NCI-H1436 treated with DMSO at 0.1 percent for 48 hours (cell line): ENCODE measurements at places on chromosomes 2 and 18.

DNA sequence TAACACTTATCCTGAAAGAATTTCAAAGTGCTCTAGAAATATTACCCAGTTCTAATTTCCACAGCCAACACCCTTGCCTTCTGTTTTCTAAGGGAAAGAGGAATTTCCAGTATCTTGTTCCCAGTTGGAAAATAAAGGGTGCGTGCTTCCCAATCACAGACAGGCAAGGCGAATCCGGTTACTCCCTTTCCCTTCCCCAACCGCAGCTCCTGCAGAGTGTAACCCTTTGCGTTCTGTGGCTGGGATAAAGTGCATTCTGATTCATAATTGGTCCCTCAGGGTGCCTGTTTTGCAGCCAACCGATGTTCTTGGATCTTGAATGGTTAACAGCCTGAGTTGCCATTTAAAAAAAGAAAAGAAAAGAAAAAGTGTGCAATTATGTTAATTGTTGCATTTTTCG lies 40.6 kb upstream of the PGAP1 start:
- DNase-seq, result no peak

GRCh38 chr2:36455011-36455410 lies 99.4 kb downstream of the CRIM1 start:
- no peak for DNase-seq

DNA sequence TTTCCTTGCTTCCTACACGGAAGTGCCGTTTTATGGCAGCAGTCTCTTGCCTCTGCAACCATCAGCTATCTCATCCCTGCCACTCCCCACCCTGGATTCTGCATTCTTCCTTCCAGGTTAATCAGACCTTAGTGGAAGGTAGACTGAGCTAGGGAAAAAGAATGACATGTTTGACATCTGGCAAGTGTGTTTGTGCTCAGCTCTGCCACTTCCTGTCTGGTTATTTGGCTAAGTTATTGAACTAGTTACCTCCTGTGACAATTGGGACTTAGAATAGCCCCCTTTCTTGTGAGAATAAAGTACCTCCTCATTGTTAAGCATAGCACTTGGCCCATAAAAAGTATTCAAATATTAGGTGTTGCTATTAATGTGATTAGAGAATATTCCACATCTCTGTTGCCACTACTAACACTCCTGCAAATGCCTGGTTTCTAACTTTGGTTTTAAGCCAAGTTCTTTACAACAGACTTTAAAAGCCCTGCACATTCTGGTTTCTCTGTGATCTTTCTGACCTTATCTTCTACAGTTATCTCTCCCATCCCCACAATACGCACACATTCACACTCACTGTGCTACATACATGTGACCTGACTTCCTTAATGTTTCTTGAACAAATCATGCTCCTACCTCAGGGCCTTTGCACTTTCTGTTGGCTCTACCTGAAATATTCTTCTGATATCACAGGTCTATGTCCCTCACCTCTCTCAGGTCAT lies 10.8 kb upstream of the MAPRE2 start:
- no peak for DNase-seq

DNA sequence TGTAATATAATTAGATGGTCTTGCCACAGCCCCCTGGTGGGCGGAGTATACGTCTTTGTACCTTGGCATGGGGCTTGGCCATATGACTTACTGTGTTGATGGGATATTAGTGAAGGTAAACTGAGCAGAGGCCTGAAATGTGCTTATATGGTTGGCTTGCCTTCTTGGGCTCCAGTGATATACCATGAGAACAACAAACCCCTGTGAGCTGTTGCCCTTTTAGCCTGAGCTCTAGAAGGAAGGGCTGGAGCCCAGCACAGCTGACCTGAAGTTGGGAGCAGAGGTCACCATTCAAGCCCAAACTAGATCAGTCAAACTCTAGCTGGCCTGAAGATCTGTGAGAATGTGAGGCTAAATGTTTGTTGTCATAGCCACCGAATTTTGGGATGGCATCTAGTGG lies 75.2 kb upstream of the CD302 start:
- no peak for DNase-seq

- no peak for DNase-seq
Measured at GRCh38 chr18:79534356-79534755, 138.6 kb downstream of the NFATC1 start.

DNA sequence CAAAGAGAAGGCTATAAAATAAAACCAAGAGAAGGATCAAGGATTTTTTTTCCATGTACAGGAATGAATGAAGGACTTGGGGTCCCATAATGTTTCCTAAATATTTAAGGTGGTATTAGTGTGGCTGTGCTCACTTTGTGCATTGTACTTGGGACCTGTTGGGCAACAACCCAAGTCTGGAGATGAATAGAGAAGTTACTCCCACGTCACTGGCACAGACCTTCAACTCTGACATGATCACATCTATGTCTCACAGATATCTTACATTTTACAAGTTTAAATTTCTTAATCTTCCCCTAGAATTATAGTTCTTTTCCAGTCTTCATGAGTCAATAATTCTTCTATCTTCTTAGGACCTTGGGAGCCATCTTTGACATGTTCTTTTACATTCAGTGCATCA lies 133.4 kb downstream of the PLCL1 start:
- no peak for DNase-seq

- no peak for DNase-seq
Measured at GRCh38 chr2:124039762-124040291, 14.7 kb downstream of the CNTNAP5 start.

DNA sequence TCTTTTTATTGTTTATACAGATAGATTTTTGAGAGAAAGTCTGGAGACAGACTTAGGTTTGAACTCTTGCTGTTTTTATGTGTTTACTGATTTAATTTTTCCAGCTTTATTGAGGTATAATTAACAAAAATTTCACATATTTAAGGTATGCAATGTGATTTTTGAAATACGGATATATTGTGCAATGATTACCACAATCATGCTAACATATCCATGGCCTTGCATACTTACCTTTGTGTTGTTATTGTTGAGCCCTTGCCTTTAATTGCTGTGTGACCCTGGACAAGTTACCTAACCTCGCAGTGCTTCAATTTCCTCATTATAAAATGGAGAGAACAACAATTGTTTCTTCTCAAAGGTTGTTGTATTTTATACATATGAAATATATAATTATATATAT lies 13.9 kb upstream of the RBMS1 start:
- DNase-seq, result no peak

DNA sequence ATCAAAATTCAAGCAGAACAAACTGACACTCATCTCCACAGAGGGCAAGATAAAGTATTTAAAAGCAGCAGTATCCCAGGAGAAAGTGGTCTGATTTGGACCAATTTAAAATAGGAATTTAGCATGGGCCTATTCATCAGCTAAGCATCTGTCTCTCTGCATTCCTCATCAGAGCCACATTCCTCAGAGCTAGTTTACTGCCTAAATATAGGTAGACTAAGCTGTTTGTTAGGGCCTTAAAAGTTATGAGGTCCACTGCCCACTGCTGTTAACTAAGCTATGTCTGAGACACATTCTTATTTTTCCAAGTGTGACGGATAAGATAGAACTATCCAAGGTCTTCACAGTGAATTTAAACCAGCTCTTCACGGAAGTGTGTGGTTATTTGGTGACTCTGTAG lies 17.6 kb downstream of the NEB start:
- DNase-seq, result no peak

- DNase-seq, result no peak
Measured at GRCh38 chr2:206056286-206056685, 29.7 kb downstream of the INO80D start.

DNA sequence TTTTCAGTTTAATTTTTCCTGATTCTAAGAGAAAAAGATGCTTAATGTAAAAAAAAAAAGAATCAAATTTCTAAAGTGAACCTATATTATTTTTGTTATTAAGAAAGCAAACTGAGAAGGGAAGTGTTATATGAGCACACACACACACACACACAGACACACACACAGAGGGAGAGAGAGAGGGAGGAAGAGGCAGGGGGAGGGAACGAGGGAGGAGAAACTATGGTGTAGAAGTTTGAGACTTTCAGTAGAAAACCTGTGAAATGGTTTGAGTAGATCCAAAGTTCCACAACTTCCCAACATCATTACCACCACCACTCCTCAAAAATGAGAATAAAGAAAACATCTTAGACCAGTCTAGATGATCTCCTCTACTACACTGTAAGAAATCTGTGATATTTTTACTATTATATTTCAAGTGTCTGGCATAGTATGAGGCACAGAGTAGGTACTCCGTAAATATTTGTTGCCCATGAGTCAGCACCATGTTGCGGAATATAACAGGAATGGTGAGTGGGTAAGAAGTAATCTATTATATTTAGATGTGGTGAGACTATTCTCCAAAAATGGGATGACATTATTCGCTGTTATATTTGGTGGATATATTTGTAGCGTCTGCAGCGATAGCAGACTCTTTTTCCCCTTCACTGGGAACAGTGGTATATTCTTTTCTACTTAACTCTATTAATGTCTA lies 149.4 kb upstream of the DNMT3A start:
- no peak for DNase-seq
